ENCODE measurements at places on chromosomes 12 and 14.

- DNase-seq, result no peak
Measured at GRCh38 chr12:789852-790563, 37.6 kb downstream of the WNK1 start.

DNA sequence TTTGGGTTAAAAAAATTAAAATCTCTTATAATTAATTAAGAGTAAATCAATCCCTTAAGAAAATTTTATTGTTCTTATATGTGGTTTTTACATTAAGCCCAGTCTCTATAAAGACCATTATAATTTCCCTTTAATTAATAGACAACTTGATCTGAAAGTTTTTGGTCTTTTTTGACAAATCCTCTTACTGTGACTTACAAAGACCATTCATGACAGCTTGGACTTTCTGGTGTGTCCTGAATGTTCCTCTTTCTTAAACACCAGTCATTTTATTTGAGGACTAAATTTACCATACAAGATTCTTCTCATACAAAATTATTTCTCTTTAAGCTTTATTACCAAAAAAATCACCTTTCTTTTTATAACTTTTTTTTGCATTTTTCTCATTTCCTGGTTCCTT, 368.3 kb downstream of the ADGRD1 start:
- DNase-seq, result no peak

DNA sequence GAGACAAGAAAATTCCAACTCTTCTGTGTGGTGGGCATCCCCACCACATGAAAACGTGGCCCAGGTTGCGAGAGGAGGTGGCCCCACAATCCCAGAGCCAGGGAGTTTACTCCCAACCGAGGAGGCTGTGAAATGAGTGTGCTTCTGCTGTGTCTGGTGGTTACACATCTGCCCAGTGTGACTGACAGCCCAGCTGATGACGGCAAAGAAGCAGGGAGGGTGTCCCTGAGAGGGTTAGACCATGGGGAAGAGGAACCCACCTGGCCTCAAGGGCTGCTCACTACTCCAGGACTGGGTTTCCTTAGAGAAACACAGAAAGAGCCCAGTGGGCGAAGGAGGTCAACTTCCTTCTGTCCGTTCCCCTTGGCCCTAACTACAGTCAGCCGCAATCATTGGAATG, 24.6 kb downstream of the ZFP36L1 start:
- no peak for DNase-seq

GRCh38 chr12:58301038-58301729, 359.8 kb downstream of the ATP23 start:
- DNase-seq, result no peak

DNA sequence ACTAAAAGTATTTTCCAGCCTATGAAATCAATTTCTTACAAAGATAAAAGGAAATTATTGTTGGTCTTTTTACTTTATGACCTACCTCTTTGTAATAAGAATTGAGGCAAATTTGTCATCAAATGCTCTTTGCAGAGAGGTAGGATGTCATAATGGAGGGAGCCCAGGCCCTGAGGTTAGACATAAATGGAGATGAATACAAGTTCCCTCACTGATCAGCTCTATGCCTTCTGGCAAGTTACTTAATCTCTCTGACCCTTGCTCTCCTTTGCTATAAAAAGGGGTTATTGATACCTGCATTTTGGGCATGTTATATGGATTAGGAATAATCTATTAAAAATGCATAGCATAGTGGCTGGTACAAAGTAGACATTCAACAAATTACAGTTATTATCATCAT, 146.9 kb upstream of the KRR1 start:
- DNase-seq, result no peak

DNA sequence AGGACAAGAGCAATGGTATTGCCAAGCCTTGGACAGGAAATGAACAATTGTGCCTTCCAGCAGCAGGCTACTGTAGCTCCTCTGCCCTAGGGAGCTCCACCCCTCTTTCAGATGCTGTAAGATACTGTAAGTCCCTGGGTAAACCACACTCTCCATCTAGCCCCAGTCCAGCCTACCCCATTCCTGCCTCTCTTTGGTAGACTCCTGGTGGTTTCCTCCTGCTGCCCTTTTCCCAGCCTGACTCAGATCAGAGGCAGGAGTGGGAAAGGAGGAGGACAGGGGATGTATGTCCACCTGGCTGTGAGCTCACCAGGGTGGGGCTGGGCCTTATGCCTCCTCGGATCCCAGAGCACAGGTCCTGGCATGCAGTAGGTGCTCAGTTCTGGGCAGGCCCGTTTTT, 174.6 kb downstream of the ESRRB start:
- DNase-seq, result no peak

DNA sequence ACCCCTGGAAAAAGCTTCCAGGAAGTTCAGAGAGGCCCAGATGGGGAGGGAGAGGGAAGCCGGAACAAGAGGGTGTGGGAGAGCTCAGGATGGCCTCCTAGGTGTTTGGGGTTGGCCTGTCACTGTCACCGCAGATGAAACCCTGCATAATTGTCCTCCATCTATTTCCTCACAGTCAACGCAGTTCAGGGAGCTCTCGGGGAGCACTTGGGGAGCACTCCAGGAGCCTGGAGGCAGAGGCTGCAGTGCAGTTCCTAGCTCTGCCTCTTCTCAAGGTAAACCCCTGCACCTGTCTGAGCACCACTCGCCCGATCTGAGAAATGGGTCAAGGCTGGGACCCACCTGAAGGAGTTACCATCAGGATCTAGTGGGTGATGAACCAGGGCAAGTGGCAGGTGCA, 194.6 kb upstream of the LHX5 start:
- no peak for DNase-seq

DNA sequence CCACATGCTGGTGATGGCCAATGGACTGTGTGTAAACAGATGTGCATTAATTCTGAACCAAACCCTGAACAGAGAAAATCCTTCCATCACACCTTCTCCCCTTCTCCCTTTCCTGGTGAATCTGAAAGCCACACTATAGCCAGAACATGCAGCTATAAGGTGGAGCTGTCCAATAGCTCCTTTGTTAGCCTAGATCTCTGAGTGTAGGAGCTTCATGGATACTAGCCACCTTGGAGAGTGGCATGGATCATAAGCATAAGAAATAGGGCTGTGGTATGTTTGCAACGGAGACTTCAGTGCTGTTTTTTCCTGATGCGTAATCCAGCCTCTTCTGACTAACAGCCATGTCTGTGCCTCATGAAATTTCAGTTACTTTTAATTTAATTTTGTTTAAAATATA, 364.5 kb downstream of the BTG1 start:
- no peak for DNase-seq

DNA sequence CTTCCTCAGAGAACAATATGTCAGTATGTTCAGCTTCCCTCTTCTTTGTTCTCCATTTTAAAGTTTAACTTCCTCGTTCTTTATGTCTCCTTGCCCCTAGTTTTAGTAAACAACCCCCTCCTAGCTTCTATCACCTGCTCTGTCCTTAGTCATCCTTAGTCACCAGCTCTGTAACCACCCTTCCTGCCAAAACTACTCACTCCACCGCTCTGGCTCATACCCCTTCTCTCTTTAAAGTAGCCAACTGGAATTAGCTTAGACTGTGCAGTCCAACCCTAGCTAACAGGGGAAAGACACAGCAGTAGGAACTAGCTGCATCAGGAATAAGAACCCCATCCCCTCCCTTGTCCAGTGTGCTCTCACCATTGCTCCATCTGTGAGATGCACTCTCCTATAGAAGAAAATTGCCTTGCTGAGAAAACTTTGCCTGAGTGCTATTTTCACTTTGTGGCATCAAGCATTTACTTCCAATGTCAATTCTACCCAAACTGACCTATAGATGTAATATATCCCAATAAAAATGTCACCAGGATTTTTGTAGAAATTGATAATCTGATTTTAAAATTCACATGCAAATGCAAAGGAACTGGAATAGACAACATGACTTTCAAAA, 603.2 kb downstream of the C12orf50 start:
- no peak for DNase-seq

- no peak for DNase-seq
Measured at GRCh38 chr12:104371043-104371870, 67.7 kb downstream of the EID3 start.

DNA sequence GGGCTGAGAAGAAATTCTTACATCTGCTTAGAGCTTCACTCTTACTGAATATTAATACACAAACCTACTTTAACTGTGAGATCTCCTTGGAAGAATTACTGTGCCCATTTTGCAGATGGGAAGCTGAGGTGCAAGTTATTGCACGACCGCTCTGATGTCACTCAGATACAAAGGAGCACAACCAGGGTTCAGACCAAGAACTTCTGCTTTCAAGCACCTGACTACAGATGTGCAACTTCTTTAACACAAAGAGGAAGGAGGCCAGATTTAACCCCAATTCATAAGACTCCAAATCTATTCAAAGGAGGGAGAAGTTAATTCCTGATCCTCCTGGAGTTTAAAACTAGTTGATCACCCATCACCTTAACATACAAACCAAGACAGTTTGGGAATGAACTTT, 232.6 kb downstream of the VRK1 start:
- no peak for DNase-seq

- no peak for DNase-seq
Measured at GRCh38 chr14:102930753-102931579, 8.5 kb downstream of the AMN start.

DNA sequence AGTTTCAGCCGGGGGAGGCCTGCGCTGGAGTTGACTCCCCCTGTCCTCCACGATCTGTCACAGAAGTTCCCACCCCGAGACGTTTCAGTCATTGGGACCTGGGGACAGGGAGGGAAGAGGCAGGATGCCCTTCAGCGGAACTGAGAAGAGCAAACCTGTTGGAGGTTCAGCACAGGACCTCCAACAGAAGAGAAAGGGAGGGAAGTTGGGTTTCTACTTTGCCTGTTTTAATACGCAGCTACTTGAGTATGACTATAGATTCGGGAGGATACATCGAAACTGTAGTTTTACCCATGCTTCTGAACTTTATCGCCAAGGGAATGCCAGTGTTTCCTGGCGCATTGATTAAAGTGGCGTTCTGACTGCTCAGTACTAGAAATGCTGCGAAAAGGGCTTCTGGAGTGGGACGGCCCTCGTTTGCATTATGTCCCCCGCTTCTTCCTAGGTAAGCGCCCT, 2.3 kb upstream of the DUSP6 start:
- no peak for DNase-seq

GRCh38 chr12:94091624-94092023, 56.8 kb upstream of the PLXNC1 start:
- DNase-seq, result no peak

GRCh38 chr12:77609016-77609415, 221.7 kb upstream of the NAV3 start:
- no peak for DNase-seq

DNA sequence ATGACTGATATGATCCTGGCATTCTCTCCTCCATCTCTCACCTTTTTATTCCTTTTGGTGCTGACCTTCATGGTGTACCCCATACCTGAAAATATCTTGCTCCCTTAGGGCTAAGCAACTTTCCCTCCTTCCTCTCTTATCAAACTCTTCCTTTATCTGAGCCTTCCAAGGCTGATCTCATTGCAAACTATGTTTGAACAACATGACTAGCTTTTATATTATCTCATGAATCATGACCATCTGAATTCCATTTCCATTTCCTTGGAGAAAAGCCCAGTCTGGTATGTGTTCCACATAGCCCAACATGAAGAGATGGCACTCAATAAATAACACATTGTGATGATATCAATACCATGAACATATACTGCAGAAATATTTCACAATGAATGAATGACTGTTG, 111.6 kb downstream of the TSPAN8 start:
- no peak for DNase-seq

- DNase-seq, result no peak
Measured at GRCh38 chr12:99983456-99984258, 1.1 kb downstream of the ANKS1B start.

DNA sequence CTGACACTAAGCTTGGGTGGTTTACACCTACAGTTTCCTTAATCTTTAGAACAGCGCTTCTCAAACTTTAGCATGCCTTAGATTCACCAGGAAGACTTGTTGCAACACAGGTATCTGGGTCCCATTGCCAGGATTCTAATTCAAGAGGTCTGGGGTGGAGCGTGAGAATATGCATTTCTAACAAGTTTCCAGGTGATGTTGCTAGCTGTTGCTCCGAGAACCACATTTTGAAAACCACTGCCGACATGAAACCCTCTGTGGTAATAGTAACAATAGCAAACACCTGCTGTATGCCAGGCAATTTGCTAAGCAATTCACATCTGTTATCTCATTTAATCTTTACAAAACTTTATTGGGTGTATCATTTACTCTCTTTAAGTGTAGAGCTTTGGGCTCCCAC, 58.6 kb downstream of the TRHDE start:
- DNase-seq, result no peak

DNA sequence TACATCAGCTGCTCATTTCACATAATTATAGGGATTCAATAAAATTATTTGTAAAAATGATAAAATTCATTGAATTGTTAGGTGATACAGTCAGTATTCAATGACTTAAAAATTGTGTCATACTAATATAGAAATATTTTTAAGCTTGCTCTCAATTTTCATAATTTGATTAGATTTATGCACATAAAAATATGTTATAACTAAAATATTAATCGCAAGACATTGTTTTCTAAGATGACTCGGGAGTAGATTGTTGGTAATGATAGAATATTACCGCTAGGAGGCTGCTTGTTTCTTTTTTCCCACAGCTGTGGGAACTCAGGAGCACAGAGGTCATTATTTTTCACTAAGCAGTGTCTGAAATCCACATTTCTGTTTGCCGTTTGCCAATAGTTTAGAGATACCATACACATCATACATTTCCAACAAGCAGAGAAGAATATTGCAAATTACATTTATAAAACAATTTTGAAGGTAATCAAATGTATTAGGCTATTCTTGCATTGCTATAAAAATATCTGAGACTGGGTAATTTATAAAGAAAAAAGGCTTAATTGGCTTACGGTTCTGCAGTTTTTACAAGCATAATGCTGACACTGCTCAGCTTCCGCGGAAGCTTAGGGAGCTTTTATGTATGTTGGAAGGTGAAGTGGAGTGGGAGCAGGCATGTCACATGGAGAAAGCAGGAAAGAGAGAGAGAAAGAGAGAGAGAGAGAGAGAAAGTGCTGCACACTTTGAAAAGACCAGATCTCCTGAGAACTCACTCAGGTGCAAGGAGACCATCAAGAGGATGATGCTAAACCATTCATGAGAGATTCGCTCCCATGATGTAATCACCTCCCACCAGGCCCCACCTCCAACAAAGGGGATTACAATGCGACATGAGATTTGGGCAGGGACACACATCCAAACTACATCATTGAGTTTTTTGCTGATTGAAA, 9.2 kb downstream of the CD69 start:
- peak; percentile 62 for DNase-seq

DNA sequence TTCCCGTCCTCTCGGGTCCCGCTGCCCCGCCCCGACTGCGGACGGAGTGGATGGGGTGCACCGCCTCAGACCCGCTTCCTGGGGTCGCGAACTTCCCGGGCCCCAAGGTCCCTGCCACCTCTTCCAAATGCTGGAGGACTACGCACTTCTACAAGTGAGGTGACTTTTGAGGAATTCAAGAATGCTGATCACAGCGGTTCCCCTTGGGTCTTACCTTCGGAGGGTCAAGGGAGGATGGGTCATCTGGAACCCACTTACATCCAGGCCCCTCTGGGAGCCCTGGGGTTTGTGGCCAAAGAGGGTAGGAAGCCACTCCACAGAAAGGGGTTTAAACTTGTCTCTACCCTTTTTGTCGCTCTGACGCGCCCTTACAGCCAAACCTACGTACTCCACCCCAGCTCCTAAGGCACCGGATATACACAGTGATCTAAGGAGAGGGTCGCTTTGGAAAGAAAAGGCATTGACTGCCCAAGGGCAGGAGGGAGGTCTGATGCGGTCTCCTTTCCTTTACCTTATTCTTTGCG, 532 bp upstream of the PRKD1 start:
- no peak for DNase-seq
